Activated naive CD4-positive, alpha-beta T cell treated with anti-CD3 and anti-CD28 coated beads, Interleukin-2, amount 10 ng/mL, durations not matched to agents 7 days and 5 days (primary cell): ENCODE measurements at places on chromosomes 6 and 20.

DNA sequence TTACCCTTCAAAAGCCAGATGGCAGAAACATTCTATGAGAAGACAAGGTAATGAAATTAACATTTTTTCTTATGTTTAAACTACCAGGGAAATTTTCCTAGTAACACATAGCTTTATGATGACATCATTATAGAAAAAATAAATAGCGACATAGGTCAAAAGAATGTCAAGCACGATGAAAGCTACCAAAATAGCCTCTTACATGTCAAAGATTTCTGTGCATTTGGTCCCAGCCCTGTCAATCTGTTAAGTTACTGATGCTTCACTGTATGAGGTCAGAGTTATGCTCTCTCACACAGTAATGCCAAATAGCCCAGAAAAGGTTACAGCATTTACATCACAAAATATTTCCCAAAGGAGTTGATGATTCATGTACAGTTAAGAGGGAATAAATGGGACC lies 199.8 kb upstream of the DEFB112 start:
- DNase-seq: no peak

DNA sequence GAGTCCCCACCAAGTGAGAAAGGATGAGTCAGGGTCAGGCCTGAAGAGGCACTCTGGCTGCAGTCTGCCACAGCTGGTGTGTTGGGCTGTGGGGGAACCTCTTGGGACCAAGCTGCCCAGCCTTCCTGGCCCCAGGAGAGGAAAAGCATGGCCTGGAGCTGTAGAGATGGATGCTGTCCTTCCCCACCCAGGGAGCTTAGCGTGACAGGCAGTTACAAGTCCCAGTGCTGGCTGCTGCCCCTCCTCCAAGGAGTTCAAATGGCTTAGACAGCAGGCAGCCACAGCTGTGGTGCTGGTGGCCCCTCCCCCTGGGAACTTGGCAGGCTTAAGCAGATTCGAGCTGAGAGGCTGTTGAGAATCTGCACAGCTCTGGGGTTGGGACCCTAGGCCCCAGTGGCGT lies 253.2 kb downstream of the PLCB1 start:
- no peak for DNase-seq

- DNase-seq: no peak
Observed at GRCh38 chr20:36261389-36262105, 25.3 kb downstream of the AAR2 start.

- DNase-seq: no peak
Observed at GRCh38 chr20:59320426-59320825, 20.0 kb downstream of the EDN3 start.

- DNase-seq: peak; percentile 99
Observed at GRCh38 chr6:111259089-111259831, 172.0 kb downstream of the SLC16A10 start.

GRCh38 chr6:118735320-118735719 lies 83.9 kb upstream of the CEP85L start:
- DNase-seq: no peak

- no peak for DNase-seq
Observed at GRCh38 chr20:61605283-61605682, 353.2 kb downstream of the CDH4 start.

DNA sequence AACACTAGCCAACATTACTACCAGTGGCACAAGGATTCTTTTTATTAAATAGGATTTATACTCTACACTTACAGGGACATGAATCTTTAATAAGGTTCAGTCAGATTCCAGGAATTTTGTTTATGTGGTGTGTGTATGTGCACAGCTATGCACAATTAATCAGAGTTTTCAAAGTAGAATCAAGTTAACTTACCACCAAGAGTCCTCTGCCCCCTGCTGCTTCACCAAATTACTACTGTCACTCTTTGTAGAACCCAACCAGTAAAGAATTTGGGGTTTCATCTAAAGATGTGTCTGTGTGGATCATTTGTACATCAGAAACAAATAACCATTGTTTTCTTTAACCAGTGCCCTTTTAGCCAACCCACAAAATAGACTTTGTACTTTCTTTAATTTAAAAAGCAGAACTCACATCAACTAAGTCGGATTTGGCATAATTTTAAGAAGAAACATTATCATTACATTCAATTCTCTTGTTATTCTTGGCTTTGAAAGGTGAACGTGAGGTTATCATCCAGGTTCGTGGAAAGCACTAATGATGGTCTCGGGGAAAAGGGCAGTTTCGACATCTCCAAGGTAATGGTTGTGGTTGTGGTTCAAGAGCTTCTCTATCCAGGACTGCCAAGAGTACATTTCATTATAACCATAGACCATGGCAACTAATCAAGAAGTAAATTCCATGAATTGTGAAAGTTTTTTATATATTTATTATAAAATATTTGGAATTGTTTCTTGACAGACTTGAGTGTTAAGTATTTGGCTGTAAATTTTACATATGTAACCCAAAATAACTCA lies 514.3 kb upstream of the ID4 start:
- no peak for DNase-seq

GRCh38 chr6:92930171-92930570 lies 489.2 kb downstream of the EPHA7 start:
- DNase-seq: no peak

DNA sequence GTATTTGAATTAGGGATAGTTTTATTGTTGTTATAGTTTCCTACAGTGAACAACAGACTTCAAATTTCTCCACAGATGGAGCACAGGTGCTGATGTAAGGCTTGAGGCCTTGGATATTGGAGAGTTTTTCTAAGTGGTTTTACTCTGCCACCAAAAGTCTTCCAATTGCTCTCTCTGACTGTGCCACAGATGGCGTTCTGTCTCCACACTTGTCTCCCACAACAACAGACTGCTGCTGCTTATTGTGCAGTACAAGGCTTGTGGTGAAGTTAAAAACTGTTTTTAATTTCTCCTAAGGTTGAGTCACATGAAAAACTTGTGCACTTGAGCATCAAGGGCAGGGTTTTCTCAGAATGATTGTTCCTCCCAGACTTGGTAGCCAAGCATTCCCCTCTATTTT lies 460.9 kb upstream of the KHDRBS2 start:
- DNase-seq: no peak
